Right renal pelvis (tissue), 4 donors: ENCODE measurements at places on chromosomes 16 and 17. TPM values are rescaled to one million over a fixed set of nuclear protein-coding genes. Genes with fewer than 3 reads are reported as not detected.

DNA sequence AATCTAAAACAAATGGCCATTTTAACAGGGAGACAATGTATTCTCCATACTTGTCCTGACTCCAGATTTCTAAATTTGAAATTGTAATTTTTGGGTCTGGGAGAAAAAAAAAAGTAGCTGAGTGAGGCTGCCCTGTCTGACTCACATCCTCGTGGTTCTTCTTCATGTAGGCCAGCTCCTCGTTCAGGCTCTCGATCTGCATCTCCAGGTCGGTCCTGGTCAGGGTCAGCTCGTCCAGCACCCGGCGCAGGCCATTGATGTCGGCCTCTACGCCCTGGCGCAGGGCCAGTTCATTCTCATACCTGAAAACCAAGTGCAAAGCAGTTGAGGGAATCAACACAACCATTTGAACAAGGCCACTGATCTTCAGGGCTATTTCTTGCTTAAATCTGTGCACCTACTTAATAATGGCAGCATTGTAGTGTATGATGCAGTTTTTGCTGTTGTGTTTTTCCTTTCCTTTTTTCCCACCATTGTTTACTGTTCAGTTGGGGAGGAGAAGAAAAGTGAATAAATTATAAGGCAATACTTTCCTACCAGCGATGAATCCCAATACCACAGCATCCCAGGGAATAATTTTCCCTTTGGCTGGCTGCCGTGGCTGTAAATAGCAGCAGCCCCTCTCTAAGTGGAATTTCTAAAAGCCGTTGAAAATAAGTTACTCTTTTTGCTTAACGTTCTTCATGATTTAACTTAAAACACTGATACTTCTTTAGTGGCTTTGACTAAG lies 2.2 kb downstream of the KRT12 start:
- no peak for DNase-seq

DNA sequence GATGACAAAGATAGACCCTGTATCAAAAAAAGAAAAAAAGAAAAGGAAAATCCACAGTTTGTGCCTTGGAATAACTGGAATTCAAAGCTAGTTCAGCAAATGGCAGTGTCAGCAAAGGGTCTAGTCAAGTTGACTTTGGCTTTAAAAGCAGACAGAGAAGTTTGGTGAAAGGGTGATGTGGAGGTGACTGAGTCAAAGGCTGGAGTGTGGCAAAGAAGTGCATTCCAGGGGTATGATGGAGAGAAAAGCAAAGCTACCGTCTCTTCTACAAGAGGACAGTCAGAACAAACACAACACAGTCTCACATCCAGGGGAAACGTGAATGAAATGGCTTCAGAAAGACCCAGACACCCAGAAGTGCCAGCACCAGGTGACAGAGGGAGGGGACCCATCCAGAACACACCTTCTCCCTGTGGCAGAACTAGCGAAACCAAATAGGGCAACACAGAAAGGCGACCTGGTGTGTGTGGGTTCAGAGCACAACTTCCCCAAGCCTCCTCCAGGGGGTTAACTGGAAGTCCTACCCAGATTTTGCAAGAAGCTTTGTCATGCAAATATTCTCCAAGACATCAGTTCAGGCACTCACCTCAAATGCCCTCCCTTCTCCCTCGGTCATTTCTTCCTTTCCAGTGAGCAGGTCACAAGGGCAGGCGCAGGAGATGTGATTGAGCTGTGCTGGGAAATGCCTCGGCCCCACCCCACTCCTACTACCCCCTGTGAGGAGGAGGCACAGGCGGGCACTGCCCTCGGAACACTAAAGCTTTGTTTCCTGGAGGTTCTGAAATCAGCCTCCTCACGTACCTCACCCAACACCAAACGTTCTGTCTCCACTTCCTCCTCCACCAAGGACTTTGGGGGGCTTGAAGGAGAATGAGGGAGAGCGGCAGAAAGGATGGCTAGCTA lies 481.9 kb downstream of the SOX9 start:
- DNase-seq, result no peak

- DNase-seq, result no peak
Measured at GRCh38 chr17:39335704-39336223, 65.7 kb downstream of the FBXL20 start.

DNA sequence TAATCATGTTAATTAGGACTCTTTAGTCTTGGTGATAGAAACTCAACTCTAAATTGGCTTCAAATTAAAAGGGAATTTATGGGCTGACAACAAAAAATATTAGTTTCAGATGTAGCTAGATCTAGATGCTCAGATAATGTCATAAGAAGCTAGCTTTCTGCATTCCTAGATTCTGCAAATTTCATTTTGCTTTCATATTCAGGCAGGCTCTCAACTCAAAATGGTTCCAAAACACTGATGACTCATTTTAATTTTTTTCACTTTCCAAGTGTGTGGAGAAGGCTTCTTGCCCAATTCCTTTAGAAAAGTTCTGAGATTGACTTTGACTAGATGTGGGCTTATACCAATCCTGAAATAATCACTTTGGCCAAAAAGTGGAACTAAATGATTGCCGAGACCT lies 236.7 kb upstream of the GOT2 start:
- DNase-seq, result no peak

DNA sequence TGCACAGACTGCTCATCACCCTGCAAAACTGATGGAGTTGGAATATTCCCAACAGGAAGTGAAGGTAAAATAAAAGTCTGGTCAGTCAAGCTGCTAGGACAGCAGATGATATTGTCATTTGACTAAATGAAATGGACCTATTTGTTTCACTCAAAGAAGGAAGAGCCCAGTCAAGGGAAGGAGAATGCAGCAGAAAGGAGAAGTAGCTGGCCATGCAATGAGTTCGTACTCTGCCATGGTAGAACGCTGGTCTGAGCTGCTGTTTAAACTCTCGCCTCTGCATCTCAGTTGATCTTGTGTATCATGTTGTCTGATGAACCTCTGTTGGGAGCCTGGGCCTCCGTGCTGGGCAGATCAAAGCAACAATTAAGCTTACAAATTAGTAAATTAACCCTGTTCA lies 15.6 kb upstream of the YPEL2 start:
- DNase-seq, result no peak

Gene MSRB1
- polyA plus RNA-seq, result 64.2 TPM

Gene KRTAP4-5
- not detected for polyA plus RNA-seq
